ENCODE measurements at places on chromosomes 7 and 10. TPM values are rescaled to one million over a fixed set of nuclear protein-coding genes. Genes with fewer than 3 reads are reported as not detected.

DNA sequence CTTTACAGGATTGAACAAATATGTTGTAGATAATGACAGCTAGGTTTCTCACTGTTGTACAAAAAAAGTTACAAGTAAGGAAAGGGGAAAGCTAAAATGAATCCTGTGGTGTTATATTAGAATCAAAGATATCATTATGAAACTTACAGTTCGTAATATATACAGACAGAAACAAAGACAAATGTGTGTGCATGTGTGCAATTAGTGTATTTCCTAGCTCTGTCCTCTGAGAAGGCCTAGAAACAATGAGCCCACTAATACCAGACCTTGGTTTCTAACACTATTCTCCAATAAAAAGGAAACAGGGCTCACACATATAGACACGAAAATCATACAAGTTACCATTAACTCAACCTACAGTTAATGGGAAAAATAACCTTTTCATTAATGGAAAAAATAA lies 8.0 kb downstream of the KDM7A start:
- no peak for DNase-seq

CALML3 gene
- not detected for polyA plus RNA-seq

RASA4 gene
- polyA plus RNA-seq = 18.6 TPM

GRCh38 chr7:74332373-74333176 lies 43.4 kb downstream of the CLIP2 start:
- no peak for DNase-seq

DNA sequence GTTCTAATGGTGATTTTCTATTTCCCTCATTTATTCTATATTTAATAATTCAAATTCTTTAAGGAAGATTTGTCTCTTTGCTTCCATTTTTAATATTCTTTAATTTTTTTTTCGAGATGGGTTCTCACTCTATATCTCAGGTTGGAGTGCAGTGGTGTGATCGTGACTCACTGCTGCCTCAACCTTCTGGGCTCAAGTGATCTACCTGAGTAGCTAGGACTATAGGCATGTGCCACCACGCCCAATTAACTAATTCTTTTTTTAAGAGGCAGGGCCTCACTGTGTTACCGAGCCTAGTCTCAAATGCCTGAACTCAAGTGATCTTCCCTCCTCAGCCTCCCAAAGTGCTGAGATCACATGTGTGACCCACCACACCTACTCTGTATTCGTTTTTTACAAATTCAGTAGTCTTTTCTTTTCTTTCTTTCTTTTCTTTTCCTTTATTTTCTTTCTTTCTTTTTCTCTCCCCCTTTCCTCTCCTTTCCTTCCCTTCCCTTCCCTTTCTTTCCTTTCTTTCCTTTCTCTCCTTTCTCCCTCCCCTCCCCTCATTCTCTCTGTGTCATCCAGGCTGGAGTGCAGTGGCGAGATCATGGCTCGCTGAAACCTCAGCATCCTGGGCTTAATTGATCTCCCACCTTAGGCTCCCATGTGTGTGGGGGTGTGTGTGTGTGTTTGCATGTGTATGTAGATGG lies 323.1 kb downstream of the ADK start:
- no peak for DNase-seq

DNA sequence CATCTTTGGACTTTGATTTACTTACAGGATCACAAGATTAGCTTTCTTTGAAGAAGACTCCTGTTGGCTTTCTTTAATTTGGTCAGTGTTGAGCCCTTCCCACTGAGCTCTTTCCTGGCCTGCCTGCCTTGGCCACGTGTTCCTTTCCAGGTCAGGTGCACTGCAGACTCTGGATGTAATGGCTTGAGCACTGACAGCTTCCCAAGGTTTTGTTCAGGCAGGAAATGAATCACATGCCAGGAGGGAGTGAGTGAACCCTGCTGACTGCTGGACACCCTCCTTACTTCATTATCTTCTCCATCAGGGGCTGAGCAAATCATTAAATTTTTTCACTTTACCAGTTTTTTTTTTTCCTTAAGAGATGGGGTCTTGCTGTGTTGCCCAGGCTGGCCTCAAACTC lies 29.8 kb downstream of the SNX10 start:
- no peak for DNase-seq

DNA sequence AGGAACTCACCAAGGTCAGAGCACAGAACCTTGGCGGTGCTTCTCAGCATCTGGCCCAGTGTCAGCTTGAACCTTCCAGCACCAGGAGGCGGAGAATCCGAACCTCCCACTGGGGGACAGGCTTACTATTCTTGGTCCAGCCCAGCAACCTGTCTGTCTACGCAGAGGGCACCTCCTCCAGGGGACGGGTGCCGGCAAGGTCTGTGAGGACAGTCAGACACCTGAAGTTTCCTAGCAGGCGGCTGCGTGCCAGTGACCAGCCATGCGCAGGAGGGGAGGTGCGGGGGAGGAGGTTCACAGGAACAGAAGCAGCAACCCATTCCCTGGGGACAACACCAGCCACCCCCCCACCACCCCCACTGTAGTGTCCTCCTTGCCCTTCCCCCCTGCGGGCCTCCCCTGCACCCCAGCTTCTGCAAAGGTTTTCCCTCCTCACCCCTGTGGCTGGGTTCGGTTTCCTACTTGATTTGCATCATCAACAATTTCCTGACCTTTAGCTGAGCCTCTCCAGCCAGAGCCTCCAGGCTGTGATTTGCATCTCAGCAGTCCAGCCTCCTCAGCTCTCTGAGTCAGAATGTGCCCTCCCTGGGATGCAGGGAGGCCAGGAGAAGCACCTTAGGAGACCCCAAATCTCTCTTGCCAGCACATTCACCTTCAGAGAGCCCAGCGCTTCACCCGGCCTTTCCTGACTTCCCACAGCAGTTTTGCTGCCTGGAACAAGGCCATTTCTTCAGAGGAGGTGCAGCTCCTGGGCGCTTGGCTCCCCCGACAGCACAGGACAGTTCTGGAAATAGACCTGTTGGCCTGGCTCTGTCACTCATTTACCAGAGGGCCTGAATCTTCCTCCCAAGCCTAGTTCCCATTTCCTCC lies 107.5 kb upstream of the NPS start:
- DNase-seq = no peak

DNA sequence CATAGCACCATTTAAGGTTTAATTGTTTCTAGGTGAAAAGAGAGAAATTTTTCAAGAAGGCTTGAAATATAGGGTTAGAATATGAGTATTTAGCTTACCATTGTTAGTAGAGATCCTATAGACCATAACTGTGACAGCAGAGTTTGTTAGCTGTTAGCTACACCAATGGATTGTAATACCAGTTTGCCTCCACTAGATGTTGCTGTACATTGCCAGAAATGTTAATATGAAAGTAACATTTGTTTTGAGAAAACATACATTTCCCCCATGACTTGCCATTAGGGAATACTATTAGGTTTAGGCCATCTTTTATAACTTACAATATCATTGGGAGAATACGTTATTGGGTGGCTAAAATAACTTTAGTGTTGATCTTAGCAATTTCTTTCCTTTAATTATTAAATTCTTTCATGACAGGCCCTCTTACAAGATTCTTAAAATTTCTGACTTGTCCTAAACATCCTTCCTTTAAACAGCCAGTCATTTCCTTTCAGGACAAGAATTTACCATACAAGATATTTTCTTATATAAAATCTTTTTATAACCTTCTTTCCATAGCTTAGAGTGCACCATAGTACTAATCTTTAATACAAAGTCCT lies 39.5 kb downstream of the ZNF117 start:
- DNase-seq = peak; percentile 54

IL2RA gene
- not detected for polyA plus RNA-seq

- no peak for DNase-seq
Observed at GRCh38 chr7:183496-184292, 8.7 kb upstream of the FAM20C start.

Data from IMR-90 (cell line).